ENCODE measurements at places on chromosomes 11 and 22.

DNA sequence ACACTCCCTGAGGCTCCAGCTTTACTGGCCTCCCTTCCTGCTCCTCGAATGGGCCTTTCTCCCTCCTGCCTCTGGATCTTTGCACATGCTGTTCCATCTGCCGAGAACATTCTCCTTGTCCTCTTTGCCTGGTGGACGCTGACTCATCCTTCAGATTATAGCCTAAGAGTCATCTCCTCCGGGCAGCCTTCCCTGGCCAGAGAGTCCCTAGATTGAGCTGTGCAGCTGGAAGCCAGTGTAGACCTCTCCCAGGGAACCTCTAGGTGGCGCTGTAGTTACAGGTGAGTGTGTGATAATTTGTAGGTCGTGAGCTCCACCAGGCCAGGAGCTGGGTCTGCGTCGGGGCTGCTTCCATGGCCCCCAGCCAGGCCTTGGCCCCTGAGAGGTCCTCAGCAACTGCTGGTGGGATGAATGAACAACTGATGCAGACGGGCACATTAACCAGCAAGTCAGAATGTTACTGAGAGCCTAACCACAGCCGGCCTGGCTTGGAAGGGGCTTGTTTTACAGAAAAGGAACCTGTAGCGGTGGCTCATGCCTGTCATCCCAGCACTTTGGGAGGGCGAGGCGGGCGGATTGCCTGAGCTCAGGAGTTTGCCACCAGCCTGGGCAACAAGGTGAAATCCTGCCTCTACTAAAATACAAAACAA lies 8.7 kb downstream of the PNPLA5 start:
- no peak for DNase-seq

GRCh38 chr22:43533156-43533530 lies 121.3 kb downstream of the MPPED1 start:
- no peak for DNase-seq

GRCh38 chr11:70204466-70204799 lies 1.3 kb downstream of the FADD start:
- DNase-seq: no peak

DNA sequence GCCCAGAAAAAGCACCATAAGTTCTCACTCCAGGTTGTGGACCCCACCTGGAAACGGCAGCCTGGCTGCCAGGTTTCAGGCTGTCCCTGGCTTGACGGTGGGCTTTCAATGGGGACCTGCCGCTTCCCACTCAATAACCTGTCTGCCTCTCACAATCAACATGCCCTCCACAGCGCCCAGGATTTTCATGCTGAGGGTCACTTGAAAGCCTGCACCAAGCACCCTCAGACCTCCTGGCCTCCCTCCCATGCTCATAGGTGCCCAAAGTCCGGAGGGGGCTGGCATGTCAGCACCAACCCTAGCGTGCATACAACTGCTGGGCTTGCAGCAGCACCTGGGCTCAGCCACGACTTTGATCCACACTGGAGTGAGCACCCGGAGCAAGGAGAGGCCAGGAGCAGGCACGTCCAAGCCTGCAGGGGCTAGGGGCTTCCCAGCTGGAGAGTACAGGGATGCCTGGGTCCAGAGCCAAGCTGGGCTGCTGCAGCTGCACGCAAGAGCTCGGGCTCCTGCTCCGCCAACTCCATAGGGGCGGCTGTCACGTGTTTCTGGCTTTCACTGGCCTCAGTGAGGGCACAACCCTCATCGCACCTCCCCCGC lies 1214.3 kb upstream of the RAG2 start:
- DNase-seq: no peak

DNA sequence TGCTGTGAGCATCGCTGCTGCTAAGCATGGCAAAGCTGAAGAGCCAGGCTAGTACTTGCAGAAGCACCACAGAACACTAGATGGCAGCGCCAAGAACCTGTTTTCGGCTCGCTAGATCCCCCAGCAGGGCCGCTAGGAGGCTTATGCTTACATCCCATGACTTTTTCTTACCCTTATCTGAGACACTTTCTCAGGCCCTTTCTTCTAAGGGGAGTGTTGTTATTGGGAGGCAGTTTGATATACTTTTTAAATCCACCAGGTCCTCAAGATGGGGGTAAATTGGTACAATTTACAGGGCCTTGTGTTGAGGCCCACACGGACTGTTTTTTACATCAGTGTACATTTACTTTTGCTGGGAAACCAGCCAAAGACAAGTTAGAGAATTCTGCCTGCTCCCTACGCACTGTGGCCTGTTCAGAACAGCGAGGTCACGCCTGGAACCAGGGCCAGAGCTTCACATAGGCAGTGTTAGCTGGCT lies 4.0 kb downstream of the TRIM6 start:
- peak; percentile 50 for DNase-seq

DNA sequence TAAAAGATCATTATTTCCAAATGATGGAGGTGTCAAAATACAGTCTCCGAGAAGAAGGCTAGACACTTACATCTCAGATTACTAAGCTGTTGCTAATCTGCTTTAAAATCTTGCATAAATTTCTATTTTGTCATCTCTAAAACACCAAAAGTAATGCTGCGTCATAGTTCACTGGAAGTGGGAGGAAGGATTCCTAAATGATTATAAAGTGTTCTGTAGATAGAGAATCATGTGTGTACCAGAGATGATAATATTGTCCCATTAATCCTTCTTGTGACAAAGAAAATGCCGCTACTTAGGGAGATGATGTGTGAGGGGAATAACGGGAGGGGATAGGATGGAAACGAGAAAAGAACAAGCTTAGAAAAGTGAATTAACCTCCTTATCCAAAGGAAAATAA lies 268.6 kb downstream of the JRKL start:
- no peak for DNase-seq

DNA sequence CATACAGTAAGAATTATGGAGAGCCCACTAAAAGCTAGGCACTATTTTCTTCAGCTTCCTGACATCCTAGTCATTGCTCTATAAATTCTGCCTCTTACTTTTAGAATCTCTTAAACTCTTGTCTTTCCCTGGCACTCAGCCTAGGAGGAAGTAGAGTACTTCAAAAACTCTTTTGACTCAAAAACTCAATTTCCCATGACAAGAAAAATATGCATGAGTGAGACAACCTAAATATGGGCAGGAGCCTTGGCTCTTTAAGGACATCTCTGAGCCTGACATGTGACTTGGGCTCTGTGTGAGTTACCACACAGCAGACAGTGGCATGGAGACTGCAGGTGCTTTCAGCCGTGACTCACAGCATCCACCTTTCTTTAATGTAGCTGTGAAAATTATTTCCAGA lies 97.5 kb upstream of the CCDC179 start:
- DNase-seq: no peak

GRCh38 chr22:29435236-29436136 lies 2.9 kb upstream of the RFPL1 start:
- DNase-seq: no peak

- DNase-seq: peak; percentile 78
Measured at GRCh38 chr11:6646576-6646917, 9.1 kb downstream of the DCHS1 start.

- DNase-seq: no peak
Measured at GRCh38 chr11:121618516-121618915, 165.7 kb upstream of the SORL1-AS1 start.

DNA sequence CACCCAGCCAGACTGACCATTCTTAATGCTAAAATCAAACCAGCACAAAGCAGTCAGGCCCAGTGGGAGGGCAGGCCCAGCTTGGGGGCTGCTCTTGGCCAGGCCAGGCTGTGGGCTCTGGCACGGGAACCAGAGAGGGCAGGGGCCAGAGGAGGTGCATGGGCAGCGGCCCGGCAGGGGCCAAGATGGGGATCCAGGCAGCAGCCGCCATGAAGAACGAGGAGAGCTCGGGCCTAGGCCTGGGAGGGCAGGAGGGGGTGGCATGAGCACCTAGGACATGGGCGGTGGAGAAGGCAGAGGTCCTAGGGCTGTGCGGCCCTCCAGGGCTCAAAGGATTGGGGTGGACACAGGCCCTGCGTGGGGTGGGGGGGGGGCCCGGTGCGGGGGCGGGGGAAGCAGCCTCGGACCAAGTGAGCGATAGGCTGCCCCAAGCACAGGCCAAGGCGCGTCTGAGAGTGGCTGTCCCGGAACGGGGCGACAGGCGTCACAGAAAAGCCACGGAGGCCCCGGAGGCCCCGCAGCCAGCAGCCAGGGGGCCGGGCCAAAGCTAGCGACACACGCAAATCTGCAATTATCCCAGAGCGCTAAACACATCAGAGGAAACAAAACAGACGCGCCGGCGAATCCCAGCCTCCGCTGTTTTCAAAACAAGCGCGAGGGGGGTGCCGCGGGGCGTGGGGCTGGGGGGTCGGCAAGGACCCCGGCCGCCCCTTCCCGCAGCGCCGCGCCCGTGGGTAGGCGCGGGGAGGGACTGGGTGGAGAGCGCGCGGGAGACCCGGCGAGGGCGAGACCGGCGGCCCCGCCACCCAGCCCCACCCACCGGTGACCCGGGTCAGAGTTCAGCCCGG lies 8.3 kb downstream of the PLXNB2 start:
- peak; percentile 46 for DNase-seq

GRCh38 chr22:35893698-35894097 lies 134.9 kb downstream of the RBFOX2 start:
- DNase-seq: no peak

Data from heart right ventricle (tissue), 16 donors.